Peyer's patch (tissue), 4 donors: ENCODE measurements at places on chromosomes 1 and 21. TPM values are rescaled to one million over a fixed set of nuclear protein-coding genes. Genes with fewer than 3 reads are reported as not detected.

- no peaks in the 10 kb centered on the region for H3K27me3 ChIP-seq
- no peaks in the 10 kb centered on the region for H3K4me1 ChIP-seq
- H3K27ac ChIP-seq = no peak overlapping the region
- H3K36me3 ChIP-seq = no peaks in the 10 kb centered on the region
- DNase-seq = no peak
- H3K4me3 ChIP-seq = no peak overlapping the region
Measured at GRCh38 chr1:226355669-226356551, 46.9 kb upstream of the LIN9 start.

RNU1-2 gene
- under 0.01 TPM for total RNA-seq

RGSL1 gene
- total RNA-seq = not detected

TSPAN2 gene
- total RNA-seq = 2.0 TPM

DNA sequence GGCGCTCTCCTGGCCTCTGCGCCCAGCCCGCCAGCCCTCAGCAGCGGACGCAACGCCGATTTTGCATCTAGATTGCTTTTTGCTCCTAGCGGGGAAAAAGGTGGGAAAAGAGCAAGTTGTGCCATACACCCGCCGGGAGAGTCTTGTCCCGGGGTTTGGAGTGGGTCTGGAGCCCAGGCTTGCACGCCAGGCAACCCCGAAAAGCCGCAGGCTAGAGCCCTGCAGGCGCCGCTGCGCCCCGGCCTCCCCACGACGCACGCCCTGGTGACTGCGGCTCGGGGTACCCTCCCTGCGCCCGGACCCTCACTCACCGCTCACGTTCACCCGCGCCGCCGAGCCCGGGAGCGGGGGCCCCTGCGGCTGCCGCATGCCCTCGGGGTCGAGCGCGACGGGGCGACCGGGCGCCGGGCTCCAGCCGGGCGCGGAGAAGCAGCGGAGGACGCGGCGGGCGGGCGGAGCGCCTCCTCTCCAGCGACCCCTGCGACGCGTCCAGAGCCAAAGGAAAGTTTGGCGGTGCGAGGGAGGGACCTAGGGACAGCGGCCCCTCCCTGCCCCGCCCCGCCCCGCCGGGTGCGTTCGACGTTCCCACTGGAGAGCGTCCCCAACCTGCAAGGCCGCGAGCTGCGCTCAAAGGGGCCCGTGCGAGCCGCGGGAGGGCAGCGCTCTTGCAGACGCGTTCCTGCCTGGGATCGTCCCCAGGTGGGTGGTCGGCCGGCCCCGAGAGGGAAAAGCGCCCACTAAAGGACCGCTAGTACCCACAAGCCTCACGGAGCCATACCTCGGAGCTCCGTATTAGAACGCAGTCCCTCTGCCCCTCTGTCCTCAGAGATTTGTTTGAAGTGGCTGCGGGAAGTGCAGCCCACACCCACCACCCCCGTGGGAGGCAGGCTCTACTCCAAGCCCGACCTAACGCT is at the start of gene LPAR3:
Gene LPAR3, minus strand, starts transcription at position 502 of the 914 bp plus-strand sequence. CDS start 27,086 bp downstream, outside the sequence.
- no peak within 1 kb of the TSS for H3K27ac ChIP-seq
- no peaks in the 10 kb centered on the region for H3K36me3 ChIP-seq
- H3K4me1 ChIP-seq = peaks cover 3% of the 10 kb centered on the region
- DNase-seq = no peak
- H3K4me3 ChIP-seq = peak within 1 kb of the TSS; percentile 36

DNA sequence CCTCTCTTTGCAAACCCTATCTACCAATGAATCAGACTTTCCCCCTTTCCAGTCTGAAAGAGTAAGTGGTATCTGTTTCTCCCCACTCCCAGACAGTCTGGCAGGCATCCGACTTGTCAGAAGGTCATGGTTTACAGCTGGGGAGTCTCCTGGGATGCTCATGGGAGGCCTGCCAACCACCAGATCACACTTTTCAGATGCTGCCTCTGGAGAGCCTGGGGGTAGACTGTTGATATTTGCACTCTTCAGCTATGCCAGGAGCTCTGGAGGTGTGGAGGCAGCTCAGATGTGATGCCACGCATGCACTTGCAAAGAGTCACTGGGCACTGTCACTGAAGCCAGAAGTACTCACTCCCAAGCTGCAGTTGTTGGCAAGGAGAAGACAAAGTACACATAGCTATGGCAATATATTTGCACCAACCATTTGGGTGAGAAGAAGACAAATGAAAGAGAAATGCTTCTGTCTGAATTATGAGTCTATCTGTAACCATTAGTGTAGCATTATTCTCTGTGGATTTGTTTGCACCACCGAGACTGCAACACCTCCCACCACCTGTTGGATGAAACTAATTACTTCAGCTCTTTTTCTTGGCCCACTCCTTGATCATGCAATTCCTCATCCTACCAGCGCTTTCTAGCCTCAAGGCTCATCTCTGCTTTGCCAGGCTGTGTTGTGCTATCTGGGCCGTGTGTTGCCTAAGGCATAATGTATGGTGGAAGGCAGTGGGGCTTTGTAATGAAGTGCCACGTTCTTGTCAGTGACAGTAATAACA is 133.0 kb upstream of the SPAG17 start:
- no peaks in the 10 kb centered on the region for H3K27me3 ChIP-seq
- no peak overlapping the region for H3K27ac ChIP-seq

- peaks cover 4% of the 10 kb centered on the region for H3K4me1 ChIP-seq
- H3K4me3 ChIP-seq = no peak overlapping the region
- no peaks in the 10 kb centered on the region for H3K36me3 ChIP-seq
- no peaks in the 10 kb centered on the region for H3K27me3 ChIP-seq
- H3K27ac ChIP-seq = no peak overlapping the region
- no peak for DNase-seq
Measured at GRCh38 chr1:234628089-234628488, 18.1 kb upstream of the IRF2BP2 start.

DNA sequence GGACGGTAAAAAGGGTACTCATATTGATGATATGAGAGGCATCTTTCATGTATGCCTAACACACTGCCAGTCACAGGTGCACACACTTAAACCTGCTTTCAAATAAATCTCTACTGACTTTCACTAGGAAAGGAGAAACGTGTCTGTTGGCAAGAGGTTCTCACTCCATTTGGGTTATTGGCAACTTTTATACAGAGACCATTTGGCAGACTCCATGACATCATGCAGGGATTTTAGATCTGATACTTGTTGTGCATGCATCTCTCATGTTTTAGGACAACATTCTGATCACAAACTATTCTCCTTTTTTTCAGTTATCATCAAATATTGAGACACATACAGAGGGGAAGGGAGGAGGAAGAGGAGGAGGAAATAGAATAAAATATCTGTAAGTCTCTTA is 31.5 kb downstream of the RGS7 start:
- no peaks in the 10 kb centered on the region for H3K27me3 ChIP-seq
- no peak overlapping the region for H3K27ac ChIP-seq
- no peaks in the 10 kb centered on the region for H3K36me3 ChIP-seq
- no peaks in the 10 kb centered on the region for H3K4me1 ChIP-seq
- no peak for DNase-seq

DUSP12 gene
- 23.1 TPM for total RNA-seq
